ENCODE measurements at places on chromosomes 3 and 15.

- DNase-seq = no peak
Measured at GRCh38 chr3:136390574-136390973, 140.4 kb downstream of the PCCB start.

DNA sequence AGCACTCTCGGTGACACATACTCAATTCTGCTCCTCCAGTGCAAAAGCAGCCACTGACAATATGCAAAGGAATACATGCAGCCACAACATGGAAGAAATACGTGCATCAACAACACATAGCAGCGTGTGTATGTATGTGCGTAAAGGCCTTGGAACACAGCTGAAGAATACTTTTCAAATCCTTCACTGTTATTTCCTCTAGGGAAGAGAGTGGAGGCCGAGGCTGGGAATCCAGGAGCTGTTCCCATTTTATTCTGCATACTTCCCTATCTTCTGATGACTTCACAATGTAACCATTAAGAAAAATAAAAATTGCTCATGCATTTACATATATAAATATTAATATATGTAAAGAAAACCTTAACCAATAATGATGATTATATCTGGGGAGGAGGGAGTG, 36.6 kb upstream of the MGLL start:
- no peak for DNase-seq

- DNase-seq = no peak
Measured at GRCh38 chr3:73832426-73832825, 207.7 kb upstream of the PDZRN3 start.

GRCh38 chr15:76336254-76337058, at the start of gene ISL2:
Gene ISL2, plus strand, starts transcription at chr15:76336773. Its CDS starts 111 bp downstream, at chr15:76336884.
- no peak for DNase-seq

GRCh38 chr15:74845581-74845980, 2.6 kb upstream of the ULK3 start:
- DNase-seq = no peak

GRCh38 chr15:42131826-42132806, 24.3 kb downstream of the PLA2G4F start:
- no peak for DNase-seq

GRCh38 chr15:70523616-70524015, 239.7 kb downstream of the UACA start:
- no peak for DNase-seq

DNA sequence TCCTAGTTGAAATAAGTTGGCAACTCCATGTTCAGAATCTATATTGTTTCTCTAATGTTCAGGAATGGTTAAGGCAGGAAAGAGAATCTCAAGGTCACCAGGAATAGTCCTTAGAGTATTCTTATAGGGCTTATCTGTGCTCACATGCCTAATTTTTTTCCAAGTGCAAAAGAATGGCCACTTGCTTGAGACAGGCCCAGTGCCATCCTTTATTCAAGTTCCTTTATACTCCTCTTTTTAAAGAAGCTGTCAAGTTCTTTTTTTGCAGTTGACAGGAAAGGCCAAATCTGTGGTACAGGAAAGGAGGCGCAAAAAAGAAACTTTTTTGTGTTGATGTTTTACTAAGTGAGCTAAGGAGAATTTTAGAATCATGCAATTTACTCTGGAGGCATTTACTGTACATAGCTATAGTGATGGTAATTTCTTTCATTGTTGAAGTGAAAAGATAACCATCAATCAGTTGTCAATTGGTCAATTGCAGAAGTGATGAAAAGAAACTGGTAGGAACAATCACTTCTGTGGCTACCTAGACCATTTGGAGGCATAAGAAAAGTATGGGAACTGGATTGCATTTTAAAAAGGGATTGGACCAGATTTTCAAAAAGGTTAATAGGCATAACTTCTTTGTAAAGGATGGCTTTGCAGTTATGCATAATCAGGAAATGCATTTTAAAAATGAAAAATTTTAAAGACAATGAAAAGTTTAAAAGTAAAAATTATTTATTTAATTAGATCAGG, 102.5 kb upstream of the SOX2 start:
- DNase-seq = no peak

GRCh38 chr15:67413770-67414390, 107.1 kb upstream of the C15orf61 start:
- no peak for DNase-seq

- no peak for DNase-seq
Measured at GRCh38 chr15:91289324-91289723, 189.3 kb downstream of the SV2B start.

DNA sequence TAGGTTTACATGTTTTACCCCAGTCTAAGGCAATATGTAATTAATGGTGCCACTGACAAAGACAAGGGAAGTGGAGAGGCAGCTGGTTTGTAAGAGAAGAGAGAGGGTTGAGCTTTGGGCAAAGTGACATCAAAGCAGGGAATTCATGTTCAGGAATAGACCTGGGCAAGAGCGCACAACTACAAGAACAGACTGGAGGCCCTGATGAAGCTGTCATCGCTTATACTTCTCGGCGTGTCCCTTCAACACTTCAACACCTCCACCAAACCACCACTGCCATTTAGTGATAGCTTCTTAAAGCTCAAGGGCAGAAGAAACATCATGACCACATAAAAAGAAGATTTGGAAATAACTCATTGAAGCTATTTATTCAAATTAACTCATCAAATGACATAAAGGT, 19.6 kb upstream of the KNG1 start:
- no peak for DNase-seq

DNA sequence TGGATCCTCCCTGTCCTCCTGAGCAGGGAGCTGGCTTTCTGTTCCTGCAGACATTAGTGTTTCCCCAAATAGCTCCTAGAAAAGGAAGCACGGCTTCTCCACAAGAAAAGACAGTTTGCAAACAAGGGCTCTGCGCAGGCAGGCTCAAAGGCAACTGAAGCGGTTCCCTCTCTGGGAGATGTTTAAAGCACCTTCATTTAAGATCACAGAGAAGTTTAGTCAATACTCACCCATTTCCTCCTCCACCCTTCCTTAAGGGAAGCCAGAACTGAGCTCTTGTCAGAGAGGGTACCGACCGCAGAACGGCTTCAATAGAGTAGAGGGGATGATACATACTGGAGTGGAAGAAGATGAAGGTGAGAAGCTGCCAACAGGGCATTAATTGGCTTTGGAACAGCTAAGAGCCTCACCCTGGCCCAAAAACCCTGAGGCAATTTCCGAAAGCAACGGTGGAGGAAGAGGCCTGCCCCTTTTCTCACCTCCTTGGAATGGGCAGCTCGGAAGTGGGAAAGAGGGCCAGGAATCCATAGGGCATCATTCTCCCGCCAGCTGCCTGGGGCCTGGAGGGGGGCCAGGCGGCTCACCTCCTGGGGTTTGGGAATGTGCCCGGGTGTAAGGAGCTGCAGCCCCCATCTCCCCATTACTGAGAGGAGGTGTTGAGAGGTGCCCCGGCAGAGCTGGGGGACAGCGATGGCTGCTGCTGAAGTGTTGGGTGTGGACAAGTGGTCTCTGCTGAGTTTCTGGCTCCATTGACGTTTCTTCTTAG, 4.8 kb upstream of the EPHB3 start:
- no peak for DNase-seq

DNA sequence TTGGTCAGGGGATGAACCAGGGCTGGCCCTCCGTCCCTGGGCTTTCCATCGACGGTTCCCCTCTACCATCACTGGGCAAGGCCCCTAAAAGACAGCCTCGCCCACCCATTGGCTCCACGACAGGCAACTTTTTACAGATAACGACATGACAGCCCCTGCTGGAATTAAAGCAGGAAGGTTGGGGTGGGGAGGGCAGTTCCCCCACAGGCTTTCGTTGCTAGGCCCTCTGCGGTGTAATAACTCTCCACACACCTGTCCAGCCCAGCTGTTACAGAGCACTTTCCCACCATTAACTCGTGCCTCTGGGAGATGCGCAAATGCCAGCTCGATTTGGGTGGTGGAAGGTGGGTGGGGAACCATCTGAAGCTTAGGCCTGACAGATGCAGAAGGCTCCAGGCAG, 264.2 kb upstream of the TLE3 start:
- no peak for DNase-seq

- no peak for DNase-seq
Measured at GRCh38 chr15:65189102-65189740, 4.1 kb upstream of the CLPX start.

DNA sequence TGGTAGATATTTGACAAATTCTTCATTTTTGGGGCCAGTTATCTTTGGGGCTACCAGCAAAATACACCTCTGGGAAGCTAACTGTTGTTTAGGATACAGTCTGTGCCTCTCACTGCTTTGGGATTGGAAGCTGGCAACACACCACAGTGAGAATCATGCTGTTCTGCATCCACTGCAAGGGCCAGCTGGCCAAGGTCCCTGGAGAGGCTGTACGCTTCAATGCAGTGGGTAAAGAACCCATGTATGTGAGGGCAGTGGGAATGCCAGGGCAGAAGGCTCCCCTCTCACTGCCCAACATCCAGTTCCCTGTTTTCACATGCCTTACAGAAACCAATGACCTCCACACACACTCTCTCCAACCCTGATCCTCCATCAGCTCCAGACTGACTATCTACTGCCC, 20.1 kb downstream of the ZDHHC3 start:
- DNase-seq = no peak

- DNase-seq = no peak
Measured at GRCh38 chr15:45048794-45049631, 26.0 kb downstream of the SORD start.

- no peak for DNase-seq
Measured at GRCh38 chr15:81291916-81292522, 31.9 kb downstream of the STARD5 start.

DNA sequence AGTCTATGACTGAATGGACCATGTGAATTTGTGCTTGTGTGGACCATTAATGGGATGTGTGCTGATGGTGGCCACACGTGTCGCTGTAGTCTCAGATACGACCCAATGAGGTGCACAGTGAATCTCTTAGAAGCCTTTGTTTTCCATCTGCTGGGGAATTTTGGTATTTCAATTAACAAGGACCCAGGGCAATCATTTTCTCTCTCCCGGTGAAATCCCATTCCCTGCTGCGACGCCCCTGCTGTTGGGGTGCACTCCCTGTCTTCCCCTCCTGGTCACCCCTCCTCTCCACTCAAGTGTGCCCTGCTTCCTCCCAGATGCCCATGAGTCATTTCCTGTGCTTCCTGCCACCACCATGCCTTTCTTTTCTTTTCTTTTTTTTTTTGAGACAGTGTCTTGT, 32.7 kb downstream of the EBLN2 start:
- no peak for DNase-seq

GRCh38 chr3:57274845-57275244, 17.6 kb downstream of the ASB14 start:
- no peak for DNase-seq

DNA sequence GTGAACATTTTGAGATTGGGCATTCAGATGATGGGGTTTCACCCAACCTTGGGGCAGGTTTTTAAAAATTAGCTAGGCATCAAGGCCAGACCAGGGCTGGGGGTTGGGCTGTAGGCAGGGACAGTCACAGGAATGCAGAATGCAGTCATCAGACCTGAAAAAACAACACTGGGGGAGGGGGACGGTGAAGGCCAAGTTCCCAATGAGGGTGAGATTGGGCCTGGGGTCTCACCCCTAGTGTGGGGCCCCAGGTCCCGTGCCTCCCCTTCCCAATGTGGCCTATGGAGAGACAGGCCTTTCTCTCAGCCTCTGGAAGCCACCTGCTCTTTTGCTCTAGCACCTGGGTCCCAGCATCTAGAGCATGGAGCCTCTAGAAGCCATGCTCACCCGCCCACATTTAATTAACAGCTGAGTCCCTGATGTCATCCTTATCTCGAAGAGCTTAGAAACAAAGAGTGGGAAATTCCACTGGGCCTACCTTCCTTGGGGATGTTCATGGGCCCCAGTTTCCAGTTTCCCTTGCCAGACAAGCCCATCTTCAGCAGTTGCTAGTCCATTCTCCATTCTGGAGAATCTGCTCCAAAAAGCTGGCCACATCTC, 6.1 kb downstream of the RHO start:
- no peak for DNase-seq

DNA sequence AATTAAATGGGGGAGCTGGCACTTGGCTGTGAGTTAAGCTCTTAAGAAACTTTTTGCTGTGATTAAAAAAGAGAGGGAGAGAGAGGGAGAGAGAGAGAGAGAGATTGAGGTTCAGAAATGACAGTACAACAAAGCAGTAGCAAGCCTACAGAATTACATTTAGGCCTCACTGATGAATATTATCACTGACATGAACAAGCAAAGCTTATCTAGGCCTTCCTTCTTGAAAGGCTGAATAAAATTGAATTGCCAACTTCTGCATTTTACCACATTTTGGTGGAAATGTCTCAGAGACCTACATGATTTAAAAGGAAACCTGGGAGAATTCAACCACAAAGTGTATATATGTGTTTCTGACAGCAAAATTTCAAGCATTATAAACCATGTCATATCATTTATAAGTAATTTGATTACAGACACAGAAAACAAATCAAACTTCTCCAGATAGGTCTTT, 530.8 kb downstream of the SOX2 start:
- DNase-seq = no peak

DNA sequence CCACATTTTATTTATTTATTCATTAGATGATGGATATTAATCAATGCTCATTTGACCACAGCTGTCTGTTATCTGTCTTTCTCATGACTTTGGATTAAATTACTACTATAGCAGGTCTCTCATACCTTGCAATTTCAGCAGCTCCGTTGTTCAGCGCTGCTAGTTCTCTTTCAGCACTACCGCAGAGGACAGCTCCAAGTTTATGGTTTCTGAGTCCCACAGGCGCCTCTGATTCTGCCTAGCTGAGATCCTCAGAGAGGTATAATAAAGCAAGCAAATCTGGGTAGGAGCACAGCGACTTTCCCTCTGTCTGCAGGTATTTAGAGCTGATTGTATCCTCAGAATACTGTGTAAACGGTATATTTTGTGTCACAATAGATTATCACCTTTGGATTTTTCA, 204.9 kb downstream of the CNTN4 start:
- DNase-seq = no peak

DNA sequence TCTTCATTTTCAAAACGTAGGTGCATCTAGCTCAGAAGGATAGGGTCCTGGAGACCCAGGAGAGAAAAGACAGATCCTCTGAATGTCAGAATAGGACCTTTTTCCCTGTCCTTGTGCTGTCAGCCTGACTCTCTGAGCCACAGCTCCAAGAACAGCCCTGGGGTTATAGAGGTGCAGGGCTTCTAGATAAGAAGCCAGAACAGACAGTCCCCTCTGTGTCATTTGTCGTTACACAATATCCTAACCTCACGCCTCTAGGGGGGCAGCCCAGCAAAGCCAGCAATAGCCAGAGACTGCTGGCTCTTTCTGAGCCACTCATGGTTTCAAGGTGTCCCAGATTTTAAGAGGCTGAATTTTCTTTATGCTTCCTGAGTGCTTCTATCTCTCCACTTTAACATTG, 153.2 kb upstream of the THBS1 start:
- no peak for DNase-seq

GRCh38 chr15:66931768-66932633, 133.4 kb upstream of the SMAD3 start:
- DNase-seq = no peak

DNA sequence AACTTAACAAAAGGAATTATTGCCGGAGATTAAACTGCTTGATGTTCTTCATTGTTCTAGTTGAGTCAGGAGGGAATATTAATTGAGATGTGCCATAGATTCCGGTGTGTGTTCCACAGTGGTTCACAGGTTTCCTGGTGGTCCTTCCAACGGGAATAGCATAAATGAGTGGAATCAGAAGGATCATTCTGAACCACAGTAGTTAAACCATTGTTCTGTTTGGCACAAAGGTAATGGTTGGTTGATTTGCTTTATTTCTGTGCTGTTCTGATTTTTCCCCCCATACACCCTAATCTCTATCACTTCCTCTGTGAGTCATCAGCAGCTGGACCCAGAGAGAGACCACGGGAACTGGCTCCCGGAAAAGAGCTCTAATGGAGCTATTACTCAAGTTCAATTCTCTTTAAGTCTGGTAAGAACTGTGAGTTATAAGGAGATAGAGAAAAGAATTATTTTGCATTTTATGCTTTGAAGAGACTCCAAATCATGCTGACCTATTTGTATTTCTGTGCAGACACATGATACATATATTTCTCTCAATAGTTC, 627.2 kb downstream of the ZIC1 start:
- DNase-seq = no peak

Data from stimulated activated CD4-positive, alpha-beta T cell treated with anti-CD3 and anti-CD28 coated beads, Interleukin-15, amount 100 ng/mL, for 1 hour (primary cell).